ENCODE measurements at places on chromosomes 12 and 14.

DNA sequence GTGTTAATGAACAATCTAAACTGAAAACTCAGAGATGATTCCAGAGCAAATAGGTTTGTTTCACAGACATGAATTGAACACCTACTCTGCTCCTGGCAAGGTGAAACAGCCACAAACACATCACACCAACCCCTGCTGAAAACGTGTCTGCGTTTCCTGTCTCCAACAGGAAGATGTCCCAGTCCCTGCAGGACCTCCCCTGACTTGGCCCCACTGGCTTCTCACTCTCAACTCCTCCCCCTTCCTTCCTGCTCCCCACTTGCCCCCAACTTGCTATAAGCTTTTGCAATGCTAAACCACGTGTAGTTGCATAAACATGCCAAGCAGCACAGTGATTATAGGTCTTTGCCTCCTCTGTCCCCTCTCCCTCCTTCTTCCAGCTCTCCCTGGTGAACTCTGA lies 567.6 kb downstream of the BCL11B start:
- peak; percentile 35 for DNase-seq

- DNase-seq, result no peak
These were observed 30.4 kb upstream of the P2RX7 start for GRCh38 chr12:121102307-121102706.

DNA sequence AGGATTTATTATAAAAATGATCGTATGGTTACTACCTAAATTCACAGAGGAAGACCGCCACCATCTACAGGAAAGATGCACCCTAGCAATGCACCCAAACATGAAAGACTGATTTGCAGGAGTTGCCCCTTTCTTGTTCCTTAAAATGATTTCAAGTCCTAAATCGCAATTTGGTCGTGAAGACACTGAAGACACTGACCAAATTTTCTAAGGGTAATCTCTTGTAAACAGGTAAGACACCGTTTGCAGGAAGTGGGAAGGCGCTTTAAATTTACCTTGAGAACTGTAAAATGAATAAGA lies 1.0 kb downstream of the SOS2 start:
- DNase-seq, result no peak

DNA sequence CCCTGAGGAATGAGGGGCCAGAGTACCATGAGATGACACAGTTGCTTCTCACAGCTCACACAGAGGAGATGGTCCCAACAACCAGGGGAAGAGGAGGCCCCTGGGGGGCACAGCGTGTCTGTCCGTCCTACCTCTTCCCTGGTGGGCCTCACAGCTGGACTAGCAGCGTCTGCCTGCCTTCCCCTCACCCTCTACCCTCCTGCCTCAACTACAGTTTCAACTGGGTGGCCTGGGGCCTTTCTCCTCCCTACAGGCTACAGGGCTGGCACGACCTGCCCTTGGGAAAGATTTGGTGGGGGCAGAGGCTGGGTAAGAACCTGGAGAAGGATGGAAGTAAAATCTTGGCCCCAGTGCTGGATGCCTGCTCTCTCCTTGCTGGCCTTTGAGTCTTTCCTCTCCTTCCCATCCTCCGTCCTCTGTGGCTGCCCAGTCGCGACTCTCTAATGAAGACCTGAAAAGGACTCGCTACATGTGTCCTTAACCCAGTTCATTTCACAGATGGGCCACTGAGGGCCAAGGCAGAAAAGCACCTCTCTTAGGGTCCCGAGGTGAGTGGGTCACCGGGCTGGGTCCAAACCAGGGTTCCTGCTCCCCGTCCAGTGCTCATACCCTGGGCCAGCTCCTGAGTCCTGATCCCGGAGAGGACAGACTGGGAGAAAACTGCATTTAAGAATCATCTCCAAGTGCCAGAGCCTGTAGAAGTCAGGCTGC lies 232.5 kb downstream of the BCL11B start:
- no peak for DNase-seq

GRCh38 chr12:3964439-3964838 lies 91.2 kb upstream of the PARP11 start:
- DNase-seq, result no peak

DNA sequence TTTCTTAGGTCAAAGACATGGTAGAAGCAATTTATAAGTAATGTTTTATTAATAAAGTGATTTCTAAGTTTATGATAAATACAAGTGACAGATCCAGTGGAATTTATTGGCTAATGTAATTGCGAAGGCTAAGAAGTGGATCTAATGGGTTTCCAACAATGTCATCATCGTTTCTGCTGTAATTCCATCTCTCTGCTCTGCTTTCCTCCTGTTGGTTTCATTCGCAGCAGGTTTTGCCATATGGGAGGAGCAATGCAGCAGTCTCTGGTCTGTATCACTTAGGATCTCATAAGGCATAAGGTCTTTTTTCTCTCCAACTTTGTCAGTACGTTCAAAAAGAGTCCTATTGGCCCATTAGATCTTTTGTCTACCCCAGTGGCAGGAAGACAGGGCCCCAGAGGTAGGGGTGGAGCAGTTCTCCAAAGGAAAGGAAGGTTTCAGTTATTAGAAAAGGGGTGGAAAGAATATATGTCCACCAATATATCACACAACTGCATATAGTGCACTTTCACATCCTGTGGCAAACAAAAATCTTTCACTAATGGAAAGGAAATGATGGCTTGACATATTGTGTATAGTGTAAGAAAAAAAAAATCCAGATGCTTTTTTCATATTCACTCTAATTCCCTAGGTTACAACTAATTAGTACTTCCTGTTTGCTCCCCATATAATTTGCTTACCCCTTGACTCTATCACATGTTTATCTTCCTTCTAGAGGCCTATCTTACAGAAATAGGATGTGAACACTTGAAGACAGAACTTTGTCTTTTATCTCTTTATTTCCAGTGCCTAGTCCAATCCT lies 451.3 kb downstream of the ZFP36L1 start:
- no peak for DNase-seq

DNA sequence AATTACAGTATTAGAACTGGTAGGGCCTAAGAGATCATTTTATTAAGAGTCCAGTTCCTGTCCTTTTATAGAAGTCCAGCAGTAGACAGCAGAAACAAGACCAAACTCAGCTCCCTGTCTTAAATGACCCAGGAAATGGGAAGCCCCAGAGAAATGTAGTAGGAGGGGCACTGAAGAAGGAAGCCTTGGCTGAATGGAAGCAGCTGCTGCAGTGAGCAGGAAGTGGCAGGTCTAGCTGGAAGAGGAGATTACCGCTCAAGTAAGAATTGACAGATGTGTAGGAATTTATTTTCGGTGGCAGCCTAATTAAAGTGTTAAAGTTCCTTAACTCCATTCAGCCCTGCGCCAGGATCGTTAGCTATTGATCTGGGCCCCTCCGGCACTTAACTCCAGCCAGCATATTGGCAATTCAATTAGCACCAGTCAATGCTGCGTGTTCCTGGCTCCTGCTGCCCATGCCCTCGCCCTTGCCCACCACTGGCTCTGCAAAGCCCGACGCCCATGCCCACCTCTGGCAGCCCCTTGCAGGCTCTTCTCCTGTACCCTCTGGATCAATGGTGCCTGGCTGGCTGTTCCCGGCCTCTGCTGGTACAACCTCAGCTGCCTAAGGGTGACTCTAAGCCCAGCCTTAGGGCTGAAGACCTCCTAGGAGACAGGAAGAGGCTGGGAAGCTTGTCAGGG lies 21.1 kb downstream of the ZFHX2 start:
- no peak for DNase-seq

DNA sequence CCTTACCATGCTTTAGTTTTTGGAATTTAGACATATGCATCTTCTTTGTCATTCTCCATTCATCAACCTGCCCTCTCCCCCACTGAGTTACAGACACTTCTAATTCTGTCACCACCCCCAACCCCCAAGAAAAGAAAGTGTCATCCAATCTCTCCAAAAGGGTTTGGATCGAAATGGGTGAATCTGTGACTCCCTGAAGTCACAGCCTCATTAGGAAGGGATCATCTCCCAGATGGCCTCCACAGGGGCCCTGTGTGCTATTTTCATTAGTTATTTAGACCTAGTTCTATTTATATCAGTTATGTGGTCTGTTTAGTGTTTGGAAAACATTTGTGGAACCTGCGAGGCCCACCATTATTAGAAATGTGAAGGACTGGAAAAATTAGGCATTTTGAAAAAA lies 191.0 kb upstream of the ATP2B1 start:
- no peak for DNase-seq

DNA sequence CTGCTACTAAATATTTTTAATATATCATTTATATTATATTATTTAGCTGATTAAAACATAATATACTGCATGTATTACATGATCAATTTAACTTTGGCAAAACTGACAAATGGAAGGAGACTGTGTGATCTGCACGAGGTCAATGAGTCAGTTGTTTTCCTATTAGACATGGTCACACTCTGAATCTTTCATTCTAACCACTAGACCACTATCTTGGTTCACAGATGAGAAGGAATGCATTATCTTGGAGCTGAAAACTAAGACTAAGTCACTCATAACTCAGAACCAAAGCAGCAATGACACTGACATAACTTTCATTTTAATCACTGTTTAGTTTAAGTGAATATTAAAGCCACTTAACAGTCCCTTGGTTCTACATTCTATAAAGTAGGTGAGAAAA lies 37.4 kb downstream of the GNPTAB start:
- DNase-seq, result no peak

- DNase-seq, result no peak
These were observed 15.7 kb downstream of the SMCO2 start for GRCh38 chr12:27462151-27462694.

- no peak for DNase-seq
These were observed 110.4 kb upstream of the CPSF6 start for GRCh38 chr12:69129017-69129416.

GRCh38 chr14:67393689-67394088 lies 18.3 kb downstream of the PLEK2 start:
- no peak for DNase-seq

DNA sequence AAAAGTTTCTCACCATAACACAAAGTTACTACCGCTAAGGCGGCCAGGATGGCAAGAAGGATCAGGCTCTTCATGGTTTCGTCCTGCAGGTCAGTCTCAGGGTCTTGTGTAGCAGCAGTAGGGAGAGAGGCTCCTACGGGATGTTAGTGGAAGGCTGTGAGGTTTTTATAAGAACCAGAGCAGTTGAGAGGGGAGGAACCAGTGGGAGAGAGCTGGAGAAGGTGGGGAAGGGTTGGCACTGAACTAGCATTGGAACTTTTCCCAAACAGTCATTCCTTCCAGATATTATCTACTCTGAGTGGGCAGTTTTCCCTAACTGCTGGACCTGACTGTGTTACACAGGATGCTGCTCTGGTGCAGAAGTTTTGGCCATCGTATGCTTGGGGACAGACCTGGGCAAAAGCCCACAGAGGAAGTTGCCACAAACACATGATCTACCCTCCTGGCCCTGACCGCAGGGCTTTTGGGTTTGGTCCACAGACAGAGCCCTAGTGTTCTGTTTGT lies at the start of gene MGP:
TSS of gene MGP (minus strand) at position 137 of the 504 bp plus-strand sequence. CDS start at position 74, 63 bp downstream.
- no peak for DNase-seq

GRCh38 chr14:22737052-22737451 lies 29.4 kb upstream of the OXA1L start:
- no peak for DNase-seq

GRCh38 chr12:2332947-2333346 lies 280.2 kb downstream of the CACNA1C start:
- DNase-seq, result no peak

DNA sequence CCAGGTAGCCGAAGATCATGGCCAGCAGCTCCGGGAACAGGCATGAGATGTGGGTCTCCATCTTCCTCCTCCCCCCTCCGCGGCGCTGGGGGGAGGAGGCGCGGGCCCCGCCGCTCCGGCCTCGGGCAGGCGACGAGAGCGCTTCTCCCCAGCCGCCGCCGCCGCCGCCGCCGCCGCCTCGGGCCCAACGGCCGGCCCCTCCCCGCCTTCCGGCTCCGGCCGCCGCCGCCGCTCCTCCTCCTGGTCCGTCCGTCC lies 448 bp downstream of the FBXL14 start:
- no peak for DNase-seq

DNA sequence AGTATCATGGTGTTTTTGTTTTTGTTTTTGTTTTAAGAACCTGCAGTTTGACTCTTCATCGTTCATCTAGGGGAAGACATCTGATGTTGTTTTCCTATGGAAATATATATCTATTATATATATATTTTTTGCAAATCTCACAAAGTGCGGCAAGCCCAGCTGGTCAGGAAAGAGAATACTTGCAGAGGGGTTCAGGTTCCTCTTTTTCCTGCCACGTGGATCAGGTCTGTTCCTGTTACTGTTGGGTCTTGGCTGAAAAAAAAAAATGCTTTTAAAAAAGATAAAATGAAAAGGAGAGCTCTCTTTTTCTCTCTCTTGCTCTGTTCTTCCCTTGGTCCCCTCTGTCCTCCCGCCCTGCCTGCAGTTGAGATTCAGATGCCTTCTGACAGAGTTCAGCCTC lies 179.4 kb upstream of the BCL2L14 start:
- no peak for DNase-seq

- no peak for DNase-seq
These were observed 59.4 kb downstream of the PPHLN1 start for GRCh38 chr12:42385326-42385841.

GRCh38 chr12:31001581-31002360 lies 71.9 kb upstream of the DDX11 start:
- no peak for DNase-seq

DNA sequence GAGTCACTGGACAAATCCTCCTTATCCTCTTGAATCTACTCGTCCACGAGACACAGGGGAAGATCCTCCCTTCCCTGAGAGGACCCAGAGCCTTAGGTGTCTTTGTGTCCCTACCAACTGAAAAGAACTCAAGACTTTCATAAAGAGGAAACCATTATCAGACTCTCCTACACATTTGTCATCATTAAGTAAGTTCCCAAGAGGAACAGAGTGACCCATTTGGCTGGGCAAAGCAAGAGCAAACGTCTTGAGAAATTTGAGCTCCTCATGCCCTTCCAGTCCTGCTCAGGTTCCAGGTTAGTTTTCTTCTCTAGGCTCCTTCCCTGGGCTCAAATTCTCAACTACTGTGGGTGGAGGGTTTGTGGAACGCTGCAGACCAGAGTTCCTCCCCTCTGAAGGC lies 5.7 kb downstream of the MLF2 start:
- DNase-seq, result no peak

DNA sequence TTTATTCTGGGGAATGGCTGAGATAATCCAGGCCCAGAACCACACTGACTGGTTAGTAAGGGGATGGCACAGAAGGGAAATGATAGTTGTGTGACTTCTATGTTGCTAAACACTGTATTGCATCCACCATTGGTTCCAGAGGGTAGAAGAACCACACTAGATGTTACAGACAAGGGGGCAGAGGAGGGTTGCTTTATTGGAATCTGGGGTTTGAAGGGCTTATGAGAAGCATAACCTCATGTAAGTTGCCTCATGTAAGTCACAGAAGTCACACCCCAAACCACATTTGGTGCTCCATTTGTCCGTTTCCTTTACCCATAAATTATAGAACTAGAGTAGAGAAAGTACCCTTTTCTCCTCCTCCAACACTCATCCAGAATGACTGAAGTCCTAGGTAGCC lies 5.5 kb upstream of the PSMA6 start:
- DNase-seq, result no peak

GRCh38 chr14:63956326-63956725 lies 103.5 kb downstream of the SYNE2 start:
- no peak for DNase-seq

DNA sequence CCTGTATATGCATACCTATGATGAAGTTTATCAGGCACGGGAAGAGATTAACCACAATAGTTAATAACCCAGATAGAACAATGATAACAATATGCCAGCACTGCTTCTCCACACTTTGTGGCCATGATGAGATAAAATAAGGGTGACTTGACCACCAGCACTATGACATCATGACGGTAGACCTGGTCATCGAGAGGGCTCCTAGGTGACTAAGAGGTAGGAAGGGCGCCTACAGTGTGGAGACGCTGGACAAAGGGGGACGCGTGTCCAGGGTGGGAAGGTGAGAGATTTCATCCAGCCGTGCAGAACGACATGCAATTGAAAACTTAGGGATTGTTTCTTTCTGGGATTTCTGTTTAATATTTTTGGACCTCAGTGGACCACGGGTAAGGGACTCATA lies 221.8 kb upstream of the RTL1 start:
- no peak for DNase-seq

Measured in central memory CD4-positive, alpha-beta T cell (primary cell).